ENCODE measurements at places on chromosomes 1 and 21.

DNA sequence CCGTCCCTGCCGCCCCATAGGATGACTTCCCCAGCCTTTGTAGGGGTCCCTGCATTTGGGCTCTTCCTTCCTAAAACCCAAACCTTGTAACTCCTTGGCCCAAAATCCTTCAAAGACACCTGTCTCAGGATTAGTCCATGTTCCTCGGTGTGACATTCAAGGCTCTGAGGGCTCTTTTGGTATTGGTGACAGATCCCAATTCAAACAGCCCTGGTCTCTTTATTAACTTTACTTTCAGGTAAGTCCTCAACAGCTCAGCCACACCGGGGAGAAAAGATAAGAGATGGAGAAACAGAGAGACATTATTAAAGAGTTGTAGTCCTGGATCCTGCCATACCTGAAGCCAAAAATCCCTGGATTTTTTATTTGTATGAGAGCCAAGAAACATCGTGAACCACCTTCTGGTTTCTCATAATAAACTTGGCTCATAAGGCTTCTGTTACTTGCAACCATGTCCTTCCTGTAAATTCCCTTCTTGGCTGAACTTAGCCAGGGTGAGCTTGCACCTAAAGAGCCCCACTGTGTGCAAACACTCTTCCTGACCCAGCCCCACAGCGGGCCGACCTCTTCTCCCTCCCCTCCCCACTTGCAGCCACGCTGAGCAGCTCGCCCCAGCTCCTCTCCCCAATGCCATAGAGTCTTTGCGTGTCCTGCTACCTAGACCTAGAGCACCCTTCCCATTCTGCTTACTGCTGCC, 7.9 kb upstream of the MATN1 start:
- DNase-seq: no peak

- no peak for DNase-seq
These were observed 25.7 kb upstream of the PDE9A start for GRCh38 chr21:42627527-42628289.

GRCh38 chr1:234397732-234398131, 24.5 kb downstream of the COA6 start:
- DNase-seq: no peak

- no peak for DNase-seq
These were observed 499.2 kb downstream of the PLPP3 start for GRCh38 chr1:56080123-56080522.

DNA sequence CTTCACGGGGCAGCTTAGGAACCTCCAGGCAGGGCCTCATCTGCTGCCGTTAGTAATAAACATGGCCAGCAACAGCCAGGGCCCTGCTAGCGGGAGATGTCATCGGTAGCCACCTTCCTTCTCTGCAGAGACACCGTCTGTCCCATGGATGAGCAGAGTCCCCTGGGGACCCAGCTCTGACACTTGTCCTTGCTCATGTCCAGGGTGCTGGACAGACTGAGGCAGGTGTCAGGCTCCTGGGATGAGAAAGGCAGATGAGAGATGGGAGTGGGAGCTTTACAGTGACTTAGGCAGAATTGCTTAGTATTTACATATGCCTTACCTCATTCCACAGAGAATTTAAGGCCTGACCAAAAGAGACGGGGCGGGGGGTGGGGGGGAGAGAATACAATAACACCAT, 25.0 kb downstream of the CAPN2 start:
- no peak for DNase-seq

DNA sequence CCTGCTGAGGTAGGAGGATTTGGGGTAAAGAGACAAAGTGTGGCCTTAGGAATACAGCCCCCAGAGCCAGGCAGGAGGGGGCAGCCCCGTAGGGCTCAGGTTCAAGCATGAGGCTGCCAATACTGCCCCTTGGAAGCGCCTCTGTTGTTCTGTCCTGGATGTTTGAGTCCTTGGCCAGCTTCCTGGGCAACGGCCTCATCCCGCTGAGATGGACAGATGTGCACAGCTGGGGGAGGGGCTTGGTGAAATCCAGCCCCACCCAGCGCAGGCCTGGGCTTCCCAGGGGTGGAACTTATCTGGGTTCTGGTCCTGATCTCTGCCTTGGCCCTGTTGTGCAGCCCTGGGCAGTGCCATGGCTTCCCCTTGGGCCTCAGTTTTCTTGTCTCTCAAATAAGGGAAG, 34.8 kb upstream of the MAN1C1 start:
- no peak for DNase-seq

GRCh38 chr1:58162952-58163550, 383.5 kb downstream of the OMA1 start:
- DNase-seq: peak; percentile 46

GRCh38 chr1:230149751-230150584, 82.9 kb downstream of the GALNT2 start:
- no peak for DNase-seq

DNA sequence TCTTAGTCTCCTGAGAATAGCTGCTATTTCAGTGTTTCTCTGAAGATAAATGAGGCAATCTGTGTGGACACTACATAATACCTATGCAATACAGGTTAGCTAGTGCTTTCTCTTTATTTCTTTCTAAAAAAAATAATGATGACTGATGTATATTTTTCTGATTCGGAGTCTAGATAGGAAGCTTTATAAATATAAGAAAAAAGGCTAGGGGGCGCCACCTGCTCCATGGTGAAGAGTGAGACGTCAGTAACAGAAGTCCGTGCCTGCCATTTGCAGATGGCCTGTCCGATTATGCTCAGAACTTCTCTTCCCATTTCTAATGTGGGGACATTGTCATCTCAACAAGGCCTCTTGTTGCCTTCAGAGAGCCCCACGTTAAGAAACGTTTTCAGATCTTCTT, 26.4 kb downstream of the QSOX1 start:
- DNase-seq: no peak

GRCh38 chr21:27301220-27301619, 334.3 kb upstream of the ADAMTS5 start:
- DNase-seq: peak; percentile 76

DNA sequence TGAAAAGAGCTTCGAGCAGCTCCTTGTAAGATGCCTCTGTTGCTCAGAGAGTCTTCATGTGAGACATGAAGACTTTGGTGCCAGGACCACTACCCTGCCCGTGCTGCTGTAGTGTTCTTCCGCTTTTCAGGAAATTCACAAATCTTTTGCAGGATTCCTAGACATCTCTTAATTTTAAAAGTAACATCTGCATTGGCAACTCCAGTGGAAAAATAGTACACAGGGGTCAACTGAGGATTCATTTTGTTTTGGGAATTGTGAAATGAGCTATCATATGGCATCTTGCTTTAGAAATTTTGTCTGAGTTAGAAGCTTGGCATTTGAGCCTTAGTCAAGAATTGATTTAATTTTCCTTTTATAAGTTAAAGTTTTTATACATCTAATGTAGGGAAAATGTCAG, 7.2 kb downstream of the PRDM2 start:
- no peak for DNase-seq

DNA sequence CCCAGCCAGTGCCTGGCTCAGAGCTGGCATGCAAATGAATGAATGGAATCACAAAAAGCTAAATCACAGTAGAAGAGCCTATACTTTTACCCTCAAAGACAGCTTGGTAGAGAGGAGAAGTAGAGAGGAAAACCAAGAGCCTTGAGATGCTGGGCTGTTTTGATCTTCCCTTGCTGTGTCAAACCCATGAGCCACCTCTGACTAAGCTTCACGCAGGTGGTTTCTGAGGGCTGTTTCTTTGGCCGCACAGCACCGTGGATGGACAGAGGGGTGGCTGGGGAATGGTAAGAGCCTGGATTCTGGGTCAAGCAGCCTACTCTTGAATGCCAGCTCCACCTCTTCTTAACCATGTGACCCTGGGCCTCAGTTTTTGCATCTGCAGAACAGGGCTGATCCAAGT, 18.6 kb downstream of the ABCG1 start:
- DNase-seq: no peak

DNA sequence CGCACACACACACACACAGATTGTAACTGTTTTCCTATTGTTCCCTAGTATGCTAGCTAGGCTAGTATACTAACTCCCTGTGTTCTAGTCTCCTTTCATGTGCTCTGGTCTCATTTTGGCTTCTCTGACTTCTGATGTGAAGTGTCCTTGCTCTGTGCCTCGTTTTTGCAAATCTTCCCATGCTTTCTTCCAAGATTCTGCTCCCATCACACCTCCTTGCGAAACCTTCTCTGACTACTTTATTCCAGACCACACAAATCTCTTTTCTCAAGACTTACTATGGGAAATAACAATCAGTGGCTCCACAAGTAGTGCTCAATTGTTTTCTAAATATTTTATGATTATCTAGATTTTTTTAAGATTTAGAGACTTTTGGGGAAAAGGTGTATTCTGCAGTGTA, 10.3 kb downstream of the PRRX1 start:
- DNase-seq: no peak

DNA sequence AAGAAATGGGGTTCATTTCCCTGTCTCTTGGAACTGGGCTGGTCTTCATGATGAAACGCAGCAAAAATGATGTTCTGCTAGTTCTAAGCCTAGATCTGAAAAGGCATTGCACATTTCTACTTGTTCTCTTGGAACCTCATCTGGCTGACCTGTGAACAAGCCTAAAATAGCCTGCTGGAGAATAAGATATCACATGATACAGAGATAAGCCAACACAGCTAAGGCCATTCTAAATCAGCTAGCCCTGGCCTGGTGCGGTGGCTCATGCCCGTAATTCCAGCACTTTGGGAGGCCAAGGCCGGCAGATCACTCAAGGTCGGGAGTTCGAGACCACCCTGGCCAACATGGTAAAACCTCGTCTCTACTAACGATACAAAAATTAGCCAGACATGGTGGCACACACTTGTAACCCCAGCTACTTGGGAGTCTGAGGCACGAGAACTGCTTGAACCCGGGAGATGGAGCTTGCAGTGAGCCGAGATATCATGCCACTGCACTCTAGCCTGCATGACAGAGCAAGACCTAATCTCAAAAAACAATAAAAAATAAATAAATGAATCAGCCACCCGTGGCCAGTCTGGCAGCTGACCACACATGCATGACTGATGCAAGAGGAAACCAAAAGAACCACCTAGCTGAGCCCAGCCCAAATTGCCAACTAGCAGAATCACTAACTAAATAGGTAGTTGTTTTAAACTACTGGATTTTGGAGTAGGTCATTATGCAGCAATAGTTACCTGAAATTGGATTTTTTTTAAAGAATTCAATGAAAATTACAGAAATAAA, 18.0 kb downstream of the CD244 start:
- DNase-seq: no peak

- no peak for DNase-seq
These were observed 259.1 kb downstream of the CACNA1E start for GRCh38 chr1:181742426-181742825.

GRCh38 chr1:52266507-52266906, 99.5 kb downstream of the CC2D1B start:
- no peak for DNase-seq

GRCh38 chr1:236089046-236089773, 24.3 kb upstream of the NID1 start:
- DNase-seq: no peak

- no peak for DNase-seq
These were observed 84.5 kb upstream of the POU3F1 start for GRCh38 chr1:38131024-38131585.

DNA sequence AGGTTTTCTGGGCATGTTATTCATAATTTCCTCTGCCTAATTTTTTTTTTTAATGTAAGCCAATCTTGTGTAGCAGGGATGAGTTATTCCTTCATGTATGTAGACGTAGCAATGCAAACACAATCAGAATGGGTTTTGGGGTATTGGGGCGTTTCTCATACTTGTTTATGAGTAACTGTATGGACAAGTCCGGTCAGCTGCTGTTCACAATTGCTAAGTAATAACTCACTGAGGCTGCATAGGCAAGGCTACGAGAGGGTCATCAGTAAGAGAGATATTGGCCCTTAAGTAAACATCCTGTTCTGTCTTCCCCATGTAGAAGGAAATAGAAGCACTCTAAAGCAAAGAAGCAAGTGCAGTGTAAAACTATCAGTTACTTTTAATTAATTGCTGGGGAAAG, 9.5 kb upstream of the TARS2 start:
- DNase-seq: no peak

DNA sequence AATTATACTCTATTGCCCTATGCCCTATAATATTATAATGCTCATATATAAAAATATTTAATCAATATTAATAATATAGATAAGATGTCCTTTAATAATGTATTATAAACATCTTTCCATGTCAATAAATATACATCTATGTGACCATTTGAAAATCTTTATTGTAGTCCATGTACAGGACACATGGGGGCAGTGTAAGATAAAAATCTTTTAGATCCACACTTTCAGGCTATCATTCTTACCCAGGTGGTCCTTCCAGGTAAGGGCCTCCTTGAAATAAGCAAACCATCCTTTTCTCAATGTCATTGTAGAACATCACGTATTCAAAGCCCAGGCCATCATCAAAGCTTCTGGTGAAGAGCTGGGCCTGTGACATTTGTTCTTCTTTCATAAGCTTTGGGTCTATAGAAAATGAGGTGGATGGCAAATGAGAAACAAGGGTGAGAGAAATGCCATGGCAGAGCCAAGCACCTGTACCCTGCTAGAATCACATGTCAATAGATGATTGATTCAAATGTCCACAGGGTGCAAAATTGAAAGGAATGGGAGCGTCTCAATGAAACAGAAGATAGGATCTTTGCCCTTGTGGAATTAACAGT, 20.2 kb downstream of the THEM4 start:
- no peak for DNase-seq

- no peak for DNase-seq
These were observed 99.4 kb downstream of the ATP5PO start for GRCh38 chr21:33816174-33816573.

DNA sequence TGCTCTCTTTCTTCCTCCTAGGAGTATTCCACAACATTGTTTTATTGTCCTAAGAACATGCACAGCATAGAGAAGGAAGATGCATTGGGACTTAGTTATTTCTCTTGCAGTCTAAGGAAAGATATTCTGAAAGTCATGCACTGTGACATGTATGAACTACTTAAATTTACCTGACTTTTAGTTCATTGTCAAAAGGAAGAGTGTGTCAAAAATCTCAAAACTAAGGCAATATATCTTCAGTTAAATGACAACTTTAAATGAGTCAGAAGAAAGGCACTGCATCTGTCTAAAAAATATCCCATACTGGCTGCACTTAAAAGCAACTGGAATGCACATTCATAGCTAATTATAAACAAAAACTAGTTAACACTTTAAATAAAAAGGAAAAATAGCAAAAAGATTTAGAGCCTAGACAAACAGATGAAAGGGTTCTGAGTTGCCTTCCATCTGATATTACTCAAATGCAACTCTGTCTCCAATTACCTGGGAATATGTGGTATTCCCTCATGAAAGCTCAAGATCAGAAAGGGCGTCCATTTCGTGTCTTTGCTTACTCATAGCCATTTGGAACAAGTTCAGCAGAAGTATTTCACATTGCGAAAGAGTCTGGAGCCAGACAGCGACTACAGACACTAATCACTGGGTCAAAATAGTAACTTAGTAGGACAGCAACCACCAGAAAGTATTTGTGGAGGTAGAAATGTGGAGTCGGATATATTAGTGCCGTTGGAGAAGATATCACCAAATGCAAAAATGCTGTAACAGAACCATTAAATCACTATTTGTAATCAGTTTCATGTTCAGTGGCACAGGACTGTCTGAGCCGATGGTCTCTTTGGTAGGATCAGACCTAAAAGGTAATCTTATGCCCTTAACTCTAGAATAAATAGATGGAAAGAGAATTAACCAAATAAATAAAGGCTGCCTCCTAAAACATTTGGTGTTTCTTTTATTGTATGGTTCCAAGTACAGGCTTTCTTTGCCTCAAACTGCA, 225.7 kb downstream of the GREM2 start:
- DNase-seq: peak; percentile 94

- no peak for DNase-seq
These were observed at the start of gene TMPRSS2 for GRCh38 chr21:41507521-41508414. Gene TMPRSS2, minus strand, starts transcription at chr21:41508158. Its CDS starts 10,025 bp downstream, at chr21:41498133.

- peak; percentile 51 for DNase-seq
These were observed 372.2 kb downstream of the PTBP2 start for GRCh38 chr1:97093741-97094140.

GRCh38 chr1:150563340-150564038, 14.3 kb downstream of the ADAMTSL4 start:
- no peak for DNase-seq
